ENCODE measurements at places on chromosomes 12 and 14.

GRCh38 chr14:68569970-68570409 lies 222.9 kb downstream of the ZFP36L1 start:
- no peak for DNase-seq

- no peak for DNase-seq
Measured at GRCh38 chr12:56991319-56992246, 14.8 kb downstream of the ZBTB39 start.

- DNase-seq, result no peak
Measured at GRCh38 chr14:36510874-36511273, 9.2 kb downstream of the NKX2-1 start.

- no peak for DNase-seq
Measured at GRCh38 chr12:43805149-43805859, 813 bp downstream of the TWF1 start.

DNA sequence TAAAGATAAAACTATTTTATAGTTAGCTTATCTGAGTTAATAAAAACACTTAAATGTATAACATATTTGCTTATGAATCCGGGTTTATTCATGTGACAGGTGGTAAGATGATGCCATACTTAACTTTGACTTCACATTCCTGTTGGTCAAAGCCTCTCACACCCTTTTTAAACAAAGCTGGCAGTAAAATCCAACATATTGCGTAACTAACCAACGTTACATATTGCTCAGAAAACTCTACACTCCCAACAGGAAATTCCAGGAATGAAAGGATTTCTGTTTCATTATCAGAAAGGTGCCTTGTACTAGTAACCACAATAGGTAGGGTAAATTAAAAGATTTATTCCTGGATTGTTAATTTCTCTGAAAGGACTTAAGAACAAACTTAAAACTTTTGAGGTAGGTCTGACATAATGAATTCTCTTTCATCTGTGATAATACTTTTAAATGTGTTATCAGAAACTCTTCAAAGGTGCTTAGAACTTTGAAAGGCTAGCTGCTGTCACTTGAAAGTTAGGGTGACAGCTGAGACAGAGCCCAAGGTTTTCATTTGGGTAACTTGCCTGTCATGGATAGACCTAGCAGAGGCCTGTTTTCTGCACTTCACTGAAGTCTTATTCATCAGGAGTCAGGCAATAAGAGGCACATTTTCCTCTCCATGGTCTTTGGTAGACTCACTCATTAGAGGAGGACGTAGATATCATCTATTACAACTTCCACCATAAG lies 23.8 kb upstream of the CATSPERB start:
- no peak for DNase-seq

GRCh38 chr14:63922696-63923421 lies 70.1 kb downstream of the SYNE2 start:
- no peak for DNase-seq

- no peak for DNase-seq
Measured at GRCh38 chr14:26191671-26192070, 406.2 kb downstream of the NOVA1 start.

DNA sequence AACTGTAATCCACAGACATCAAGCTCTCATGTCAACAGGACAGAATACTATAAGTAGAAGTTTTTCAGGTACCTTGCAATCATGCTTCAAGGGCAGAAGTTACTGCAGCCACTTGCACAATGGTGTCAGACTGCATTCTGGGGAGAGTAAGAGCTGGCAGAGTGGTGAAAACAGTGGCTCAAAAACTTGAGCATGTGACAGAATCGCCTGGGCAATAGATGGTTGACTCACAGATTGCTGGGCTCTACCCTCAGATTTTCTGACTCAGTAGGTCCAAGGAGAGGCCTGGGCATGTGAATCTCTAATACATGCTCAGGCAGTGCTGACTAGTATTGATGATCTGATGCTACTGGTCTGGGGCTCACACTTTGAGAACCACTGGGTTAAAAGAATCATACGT lies 187.8 kb downstream of the TBX5 start:
- no peak for DNase-seq

DNA sequence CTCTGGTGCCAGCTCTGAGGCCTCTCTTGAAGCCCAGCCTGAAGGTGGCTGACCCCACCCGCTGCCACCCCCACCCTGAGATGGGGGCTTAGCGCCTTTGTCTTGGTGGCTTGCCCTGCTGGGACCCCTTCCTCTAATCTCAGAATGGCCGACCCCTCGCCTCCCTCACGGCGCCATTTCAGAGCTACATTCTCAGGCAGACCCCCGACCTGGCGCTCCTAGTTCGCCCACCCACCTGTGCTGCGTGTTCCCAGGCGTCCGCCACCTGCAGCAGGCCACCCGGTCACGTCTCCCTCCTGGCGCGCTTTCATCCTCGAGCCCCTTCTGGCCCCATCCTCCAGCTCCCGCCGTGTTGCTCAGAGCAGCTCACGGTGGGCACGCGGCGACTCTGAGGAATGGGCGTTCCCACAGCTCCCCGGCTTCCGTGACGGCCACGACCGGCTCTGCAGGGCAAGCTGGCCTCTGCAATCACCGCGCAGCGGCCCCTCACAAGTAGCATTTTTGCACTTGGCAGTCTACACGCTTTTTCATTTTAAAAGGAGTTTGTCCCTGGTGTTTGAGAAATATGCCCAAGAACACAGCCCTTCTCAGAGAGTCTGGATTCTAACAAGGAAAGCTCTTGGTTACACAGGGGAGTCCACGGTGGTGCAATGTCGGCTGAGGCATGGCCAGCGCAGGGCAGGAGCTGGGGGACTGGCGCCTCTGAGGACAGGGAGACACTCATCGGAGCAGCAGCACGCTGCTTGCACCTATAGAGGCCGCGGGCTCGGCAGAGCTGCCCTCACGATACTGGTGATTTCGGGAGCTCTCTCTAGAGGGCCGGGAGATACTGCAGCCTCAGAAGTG lies 105.7 kb upstream of the C14orf180 start:
- no peak for DNase-seq

- no peak for DNase-seq
Measured at GRCh38 chr12:125283521-125283920, 218.3 kb downstream of the AACS start.

GRCh38 chr14:67358924-67359774 lies 455 bp downstream of the ATP6V1D start:
- DNase-seq, result no peak

DNA sequence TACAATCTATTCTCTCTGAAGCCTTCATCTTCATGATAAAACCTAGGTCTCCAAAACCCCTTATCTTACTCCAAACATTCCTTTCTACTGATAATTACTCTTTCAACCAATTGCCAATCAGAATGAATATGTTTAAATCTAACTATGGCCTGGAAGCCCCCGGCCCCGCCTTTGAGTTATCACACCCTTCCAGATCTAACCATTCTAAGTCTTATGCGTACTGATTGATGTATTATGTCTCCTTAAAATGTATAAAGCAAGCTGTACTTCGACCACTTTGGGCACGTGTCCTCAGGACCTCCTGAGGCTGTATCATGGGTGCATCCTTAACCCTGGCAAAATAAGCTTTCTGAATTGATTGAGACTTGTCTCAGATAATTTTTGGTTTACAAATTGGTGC lies 14.4 kb downstream of the PABPN1 start:
- no peak for DNase-seq

DNA sequence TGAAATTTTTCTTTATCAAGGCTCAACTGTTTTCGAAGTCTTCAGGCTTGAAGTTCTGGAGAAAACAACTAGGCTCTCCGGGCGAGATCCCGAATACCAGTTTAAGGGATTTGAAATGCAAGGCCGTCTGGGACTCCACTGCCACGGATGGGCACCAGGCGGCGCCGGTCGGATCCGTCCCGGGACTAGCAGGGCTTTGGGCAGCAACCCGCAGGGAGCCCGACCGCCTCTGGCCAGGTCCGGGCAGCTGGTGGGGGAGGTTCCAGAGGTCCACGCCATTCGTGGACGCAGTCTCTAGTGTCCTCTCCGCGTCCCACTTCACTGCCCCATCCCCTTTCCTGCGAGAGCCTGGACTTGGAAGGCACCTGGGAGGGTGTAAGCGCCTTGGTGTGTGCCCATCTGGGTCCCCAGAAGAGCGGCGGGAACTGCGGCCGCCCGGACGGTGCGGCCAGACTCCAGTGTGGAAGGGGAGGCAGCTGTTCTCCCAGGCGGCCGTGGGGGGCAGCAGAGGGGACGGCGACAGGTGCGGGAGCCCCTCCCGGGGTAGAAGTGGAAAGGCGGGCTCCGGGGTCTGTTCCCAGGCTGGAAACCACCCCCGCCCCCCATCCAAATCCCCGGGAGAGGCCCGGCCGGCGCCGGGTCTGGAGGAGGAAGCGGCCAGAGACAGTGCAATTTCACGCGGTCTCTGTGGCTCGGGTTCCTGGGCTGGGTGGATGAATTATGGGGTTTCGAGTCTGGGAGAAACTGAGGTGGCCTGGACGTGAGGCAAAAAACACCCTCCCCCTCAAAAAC lies 838 bp upstream of the ERBB3 start:
- no peak for DNase-seq

DNA sequence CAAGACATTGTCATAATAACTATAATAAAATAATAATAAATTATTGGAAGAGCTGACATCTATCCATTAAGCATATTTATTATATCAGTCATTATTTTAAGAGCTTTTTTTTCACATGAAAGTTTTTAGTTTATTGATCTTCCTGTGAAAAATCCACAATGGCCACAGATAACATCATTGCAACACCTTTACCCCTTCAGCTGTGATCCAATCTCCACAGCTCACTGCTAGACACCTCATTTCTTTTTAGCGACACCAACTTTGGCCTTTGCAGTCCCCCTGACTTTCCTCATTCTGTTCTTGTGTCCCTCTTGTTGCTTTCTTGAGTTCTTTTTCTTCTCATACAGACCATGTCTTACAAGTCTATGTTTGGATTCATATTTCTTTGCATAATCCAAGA lies 67.4 kb downstream of the STON2 start:
- DNase-seq, result no peak

GRCh38 chr12:89901906-89902642 lies 193.4 kb upstream of the ATP2B1 start:
- no peak for DNase-seq

DNA sequence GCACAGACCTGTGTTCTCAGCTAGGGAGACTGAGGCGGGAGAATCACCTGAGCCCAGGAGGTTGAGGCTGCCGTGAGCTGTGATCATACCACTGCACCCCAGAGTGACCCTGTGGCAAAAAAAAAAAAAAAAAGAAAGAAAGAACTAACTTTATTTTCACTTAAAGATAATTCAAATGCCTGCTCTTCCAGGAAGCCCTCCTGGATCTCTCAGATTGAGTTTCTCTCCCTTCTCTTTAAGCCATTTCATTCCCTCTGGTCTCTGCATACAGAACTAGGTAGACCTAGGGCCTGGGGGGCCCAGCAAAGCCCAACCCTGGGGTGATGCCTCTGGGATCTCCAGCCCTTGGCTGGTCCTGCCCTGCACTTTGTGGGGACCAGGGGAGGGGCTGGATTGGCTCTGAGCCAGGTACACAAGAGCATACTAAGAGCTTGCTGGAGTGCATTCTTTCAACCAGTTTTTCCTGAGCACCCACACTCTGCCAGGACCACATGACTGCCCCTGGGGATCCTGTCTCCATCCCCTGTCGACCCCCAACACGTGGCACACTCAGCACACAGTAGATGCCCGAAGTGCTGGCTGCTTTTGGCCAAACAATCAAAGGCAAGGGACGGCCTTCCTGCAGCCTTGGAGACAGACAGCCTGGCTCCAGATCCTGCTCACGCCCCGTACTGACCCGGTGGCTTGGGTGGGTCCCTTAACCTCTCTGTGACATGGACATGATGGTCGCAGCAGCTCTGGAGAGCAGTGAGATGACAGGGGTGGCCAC lies 52.7 kb downstream of the CYP46A1 start:
- DNase-seq, result no peak

GRCh38 chr12:114679452-114679875 lies 4.5 kb downstream of the TBX3 start:
- no peak for DNase-seq

- no peak for DNase-seq
Measured at GRCh38 chr14:74924061-74924460, 1.0 kb upstream of the RPS6KL1 start.

- no peak for DNase-seq
Measured at GRCh38 chr12:2682296-2683251, 112.2 kb upstream of the FKBP4 start.

DNA sequence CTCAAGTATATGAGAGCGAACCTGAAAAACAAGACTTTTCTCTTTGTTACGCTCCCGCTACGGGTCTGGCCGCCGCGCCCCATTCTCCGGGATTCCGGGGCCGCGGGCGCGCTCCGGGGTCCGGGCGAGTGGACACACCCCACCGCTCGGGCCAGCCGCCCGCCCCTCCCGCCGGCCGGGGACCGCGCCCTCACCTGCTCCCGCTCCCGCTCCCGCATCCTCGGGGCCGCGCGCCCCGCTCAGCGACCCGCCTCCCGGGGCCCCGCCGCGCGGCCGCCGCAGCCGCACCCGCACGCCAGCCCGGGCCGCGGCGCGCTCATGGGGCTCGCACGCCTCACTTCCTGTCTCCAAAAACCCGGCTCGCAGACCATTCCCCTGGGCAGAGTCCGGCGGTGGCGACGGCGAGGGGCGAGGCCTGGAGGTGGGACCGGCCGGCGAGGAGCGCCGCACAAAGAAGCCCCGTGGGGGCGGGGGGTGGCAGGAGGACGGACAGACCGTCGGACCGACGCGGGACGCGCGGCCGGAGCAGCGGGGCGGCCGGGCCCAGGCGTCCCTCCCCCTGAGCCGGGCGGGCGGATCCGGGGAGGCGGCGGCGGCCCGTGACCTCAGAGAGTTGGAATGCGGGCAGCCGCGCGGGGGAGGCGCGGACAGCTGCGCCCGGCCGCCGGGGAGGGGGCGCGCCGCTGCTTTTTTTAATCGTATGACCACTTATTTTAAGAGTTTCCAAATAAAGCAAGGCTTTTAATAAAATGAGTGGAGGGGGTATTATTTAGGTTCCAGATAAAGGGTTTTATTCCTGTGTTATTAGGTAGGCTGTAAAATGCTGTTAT lies at the start of gene PTPN21:
PTPN21 (minus strand) TSS at position 551 of the 830 bp plus-strand sequence. CDS start 4,590 bp downstream, outside the sequence.
- no peak for DNase-seq

DNA sequence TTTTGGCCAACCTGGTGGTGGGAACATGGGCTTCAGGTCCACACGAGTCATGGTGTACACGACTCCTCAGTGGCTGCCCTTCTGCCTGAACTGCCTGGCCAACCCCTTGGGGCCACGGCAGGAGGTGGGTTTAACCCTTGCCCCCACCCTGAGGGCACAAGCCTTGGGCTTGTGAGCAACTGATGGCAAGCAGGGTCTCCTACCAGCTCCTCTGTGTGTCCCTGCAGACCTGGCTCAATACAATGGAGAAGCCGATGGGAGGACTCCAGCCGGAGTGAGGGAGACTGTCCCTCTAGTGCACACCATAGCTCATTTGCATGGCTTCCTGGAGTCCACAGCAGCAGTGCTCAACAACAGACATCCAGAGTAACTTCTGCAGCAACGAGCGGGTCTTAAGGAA lies 28.0 kb downstream of the JAG2 start:
- DNase-seq, result no peak

GRCh38 chr12:79033788-79034187 lies 169.2 kb downstream of the SYT1 start:
- DNase-seq, result no peak

DNA sequence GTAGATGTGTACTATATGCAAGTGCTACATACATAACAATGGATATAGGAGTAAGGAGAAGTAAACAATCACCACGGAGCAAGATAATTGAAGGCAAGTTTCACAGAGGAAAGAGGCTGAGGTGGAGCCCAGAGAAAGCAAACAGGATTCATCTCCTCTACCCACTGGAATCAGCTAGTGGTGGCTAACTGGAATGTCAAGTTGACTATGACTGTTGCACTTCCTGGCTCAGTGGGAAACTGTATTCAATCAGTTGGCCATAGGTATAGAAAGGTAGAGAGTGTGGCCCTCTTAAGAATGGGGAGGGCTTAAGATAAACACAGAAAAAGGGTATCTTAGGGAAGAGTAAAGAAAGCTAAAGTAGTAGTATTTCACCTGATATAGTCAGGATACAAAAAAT lies 62.4 kb downstream of the MAP4K5 start:
- no peak for DNase-seq
